Hindlimb muscle (tissue), 1 donor: ENCODE measurements at places on chromosomes 11 and 22. TPM values are rescaled to one million over a fixed set of nuclear protein-coding genes. Genes with fewer than 3 reads are reported as not detected.

GRCh38 chr11:74672956-74673692, 58.1 kb downstream of the CHRDL2 start:
- peak; percentile 54 for DNase-seq

DNA sequence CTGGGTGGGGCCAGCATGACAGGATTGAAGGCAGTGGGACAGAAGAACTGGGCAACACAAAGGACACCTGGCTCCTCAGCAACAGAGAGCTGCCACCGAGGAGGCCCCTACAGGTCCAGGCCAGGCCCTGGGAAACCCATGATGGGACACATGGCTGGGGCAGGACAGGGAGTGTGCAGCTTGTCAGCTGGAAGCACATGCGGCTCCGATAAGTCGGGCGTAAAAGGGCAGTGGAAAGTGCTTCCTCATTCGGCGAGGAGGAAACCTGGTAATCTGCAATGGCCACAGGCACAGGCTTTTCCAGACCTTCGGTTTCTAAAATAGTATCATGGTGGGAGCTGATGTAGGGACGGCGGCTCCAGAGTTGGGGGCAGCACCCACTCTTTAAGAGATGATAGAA, 16.5 kb downstream of the GNAZ start:
- DNase-seq = no peak

DNA sequence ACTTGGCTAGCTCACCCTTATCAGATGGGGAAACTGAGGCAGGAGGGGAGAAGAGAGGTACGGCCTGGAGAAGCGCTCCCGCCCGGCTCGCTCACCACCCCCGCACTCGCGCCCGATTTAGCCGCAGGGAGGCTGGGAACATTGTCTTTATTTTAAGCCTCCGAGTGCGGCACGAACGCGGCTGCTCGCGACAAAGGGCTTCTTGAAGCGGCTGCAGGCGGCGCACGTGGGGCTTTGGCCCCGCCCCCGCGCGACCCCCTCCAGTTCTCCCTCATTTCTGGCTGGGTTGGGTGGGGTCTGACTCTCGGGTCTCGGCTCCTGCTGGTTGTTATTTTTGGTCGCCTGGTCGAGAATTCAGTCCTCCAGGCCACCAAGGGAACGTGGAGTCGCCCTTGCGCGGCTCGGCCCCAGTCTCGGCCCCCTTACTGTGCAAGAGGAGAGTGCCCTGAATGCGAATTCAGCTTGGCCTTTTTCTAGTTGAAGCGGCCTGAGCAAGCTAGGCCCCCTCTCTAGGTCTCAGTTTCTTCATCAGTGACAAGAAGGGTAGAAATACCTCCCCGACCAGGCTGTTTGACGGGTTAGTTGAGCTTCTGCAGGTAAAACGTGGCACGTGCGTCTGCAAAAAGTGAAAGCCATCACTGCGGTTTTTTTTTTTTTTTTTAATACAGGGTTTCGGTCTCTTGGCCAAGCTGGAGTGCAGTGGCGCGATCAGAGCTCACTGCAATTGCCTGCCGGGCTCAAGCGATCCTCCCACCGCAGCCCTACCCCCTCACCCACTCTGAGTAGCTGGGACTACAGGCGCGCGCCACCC, 2.6 kb upstream of the CHRM1 start:
- DNase-seq = no peak

DNA sequence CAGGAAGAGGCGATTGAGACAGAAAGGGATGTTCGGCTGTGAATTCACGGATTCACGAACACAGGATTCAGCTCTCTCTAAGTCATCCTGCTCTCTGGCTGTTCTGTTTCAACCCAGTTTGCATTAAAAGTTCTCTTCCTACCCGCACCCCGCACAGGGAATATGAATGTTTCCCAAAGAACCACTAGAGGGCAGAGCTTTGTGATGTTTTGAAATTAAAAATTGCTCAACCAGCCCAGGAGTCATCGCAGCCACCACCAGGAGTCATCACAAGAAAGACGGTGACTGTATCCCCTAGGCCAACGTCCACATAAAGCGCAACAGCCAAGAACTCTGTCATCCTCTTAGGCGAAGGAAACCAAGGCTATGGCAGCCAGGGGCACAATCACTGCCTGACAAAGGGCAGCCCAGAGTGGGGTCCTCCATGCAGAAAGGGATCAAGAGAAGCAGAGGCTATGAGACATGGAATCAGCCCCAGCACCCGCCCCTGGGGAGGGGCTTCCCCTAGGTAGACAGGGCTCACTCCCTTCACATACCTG, 122.4 kb downstream of the WT1 start:
- no peak for DNase-seq

GRCh38 chr22:28440592-28441390, 238.8 kb downstream of the TTC28 start:
- no peak for DNase-seq

DNA sequence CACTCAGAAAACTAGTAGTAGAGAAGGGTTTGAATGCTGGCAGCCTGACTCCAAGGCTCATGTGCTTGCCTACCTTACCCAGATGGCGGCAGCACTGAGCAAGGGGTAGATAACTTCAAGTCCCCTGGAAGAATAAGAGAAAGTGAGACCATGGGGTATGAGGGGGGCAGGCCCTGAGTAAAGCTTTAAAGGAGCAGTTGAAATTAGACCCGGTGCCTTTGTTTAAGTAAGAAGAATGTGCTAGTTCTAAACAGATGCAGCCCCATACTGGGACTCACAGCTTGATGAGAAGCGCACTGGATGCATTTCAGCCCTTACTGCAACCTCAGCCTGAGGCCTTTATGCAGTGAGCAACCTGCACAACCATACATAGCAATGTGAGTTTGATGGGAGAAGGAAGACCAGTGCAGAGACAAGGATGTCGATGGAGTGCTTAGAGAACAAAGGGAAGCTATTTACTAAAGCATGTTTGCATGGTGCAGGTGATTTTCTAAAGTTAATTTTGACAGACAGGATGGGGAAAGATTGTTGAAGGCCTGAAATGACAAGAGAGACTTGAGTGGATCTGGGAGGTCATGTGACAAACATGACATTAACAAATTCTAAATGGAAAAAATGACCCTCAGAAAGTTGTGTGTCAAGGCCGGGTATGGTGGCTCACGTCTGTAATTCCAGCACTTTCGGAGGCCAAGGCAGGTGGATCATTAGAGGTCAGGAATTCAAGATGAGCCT, 27.1 kb upstream of the TMA7B start:
- DNase-seq = no peak

GRCh38 chr22:20740222-20740951, 33.5 kb upstream of the SERPIND1 start:
- DNase-seq = no peak

GRCh38 chr11:107834995-107835394, 23.6 kb downstream of the SLC35F2 start:
- no peak for DNase-seq

DNA sequence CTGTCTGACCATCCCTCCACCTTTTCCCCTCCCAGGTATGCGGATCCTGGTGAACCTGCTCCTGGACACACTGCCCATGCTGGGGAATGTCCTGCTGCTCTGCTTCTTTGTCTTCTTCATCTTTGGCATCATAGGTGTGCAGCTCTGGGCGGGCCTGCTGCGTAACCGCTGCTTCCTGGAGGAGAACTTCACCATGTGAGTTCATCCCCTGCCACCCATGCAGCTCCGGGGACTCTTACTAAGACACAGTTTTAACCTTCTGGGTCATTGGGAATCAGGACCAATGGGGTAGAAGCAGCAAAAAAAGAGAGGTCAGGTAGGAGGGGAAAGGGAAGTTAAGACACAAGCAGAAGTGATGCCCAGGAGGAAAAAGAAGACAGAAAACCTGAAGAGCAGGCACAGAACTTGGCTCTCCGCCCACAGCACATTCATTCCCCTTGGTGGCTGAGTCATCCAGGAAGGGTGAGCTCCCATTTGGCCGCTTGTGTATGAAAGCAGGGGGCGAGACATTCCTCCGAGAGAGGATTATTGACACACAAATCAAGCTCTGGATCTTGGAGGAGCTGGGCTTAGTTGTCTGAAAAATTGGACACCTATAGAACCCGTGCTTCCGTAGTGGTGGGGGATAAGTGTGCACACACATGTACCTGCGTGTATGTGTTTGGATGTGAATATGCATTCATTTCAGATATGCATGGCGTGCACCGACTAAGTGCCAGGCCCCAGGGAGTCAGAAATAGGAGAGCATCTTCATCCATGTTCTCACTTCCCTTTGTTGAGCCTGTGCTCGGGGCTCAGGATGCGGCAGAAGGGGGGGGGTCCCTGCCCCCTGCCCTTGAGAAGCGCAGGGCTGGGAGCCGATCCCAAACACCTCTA, 64.2 kb downstream of the CACNA1I start:
- no peak for DNase-seq

- no peak for DNase-seq
Observed at GRCh38 chr11:66637557-66638176, 836 bp upstream of the RBM4 start.

DNA sequence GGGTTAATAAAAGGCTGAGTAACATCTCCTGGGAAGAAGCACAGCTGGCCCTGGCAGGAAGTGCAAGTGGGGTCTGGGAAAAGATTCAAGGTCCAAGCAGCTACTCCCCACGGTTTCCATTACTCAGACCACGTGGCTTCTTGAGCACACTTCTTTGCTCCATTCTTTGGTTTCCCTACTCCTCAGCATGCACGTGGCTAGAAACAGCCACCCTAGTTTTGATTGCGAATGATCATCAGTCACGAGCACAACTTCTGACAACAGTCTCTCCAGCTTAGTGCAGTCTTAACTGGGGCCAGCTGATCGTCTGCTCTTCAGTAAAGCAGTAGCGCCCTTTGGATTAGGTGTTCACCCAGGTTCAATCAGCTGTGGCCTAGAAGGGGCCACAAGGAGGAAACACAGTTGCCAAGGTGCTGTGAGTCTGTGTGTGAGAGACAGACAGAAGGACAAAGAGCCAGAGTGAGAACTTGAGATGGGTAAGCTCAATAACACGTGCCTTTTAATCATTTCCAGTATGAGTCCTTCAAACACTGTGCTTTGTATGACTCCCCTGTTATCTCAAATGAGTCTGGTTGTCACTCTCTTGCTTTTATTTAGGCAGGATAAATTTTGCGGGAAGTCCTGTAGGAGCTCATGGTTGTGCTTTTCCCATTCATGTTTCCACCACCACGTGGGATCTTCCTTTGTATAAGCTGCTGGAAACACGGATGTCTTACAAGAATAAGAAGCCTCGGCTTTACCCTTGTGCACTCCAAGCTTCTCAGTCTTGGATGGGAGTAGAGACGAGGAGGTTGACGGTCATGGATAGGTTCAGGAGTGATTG, 901 bp upstream of the PARVA start:
- DNase-seq = peak; percentile 84

DNA sequence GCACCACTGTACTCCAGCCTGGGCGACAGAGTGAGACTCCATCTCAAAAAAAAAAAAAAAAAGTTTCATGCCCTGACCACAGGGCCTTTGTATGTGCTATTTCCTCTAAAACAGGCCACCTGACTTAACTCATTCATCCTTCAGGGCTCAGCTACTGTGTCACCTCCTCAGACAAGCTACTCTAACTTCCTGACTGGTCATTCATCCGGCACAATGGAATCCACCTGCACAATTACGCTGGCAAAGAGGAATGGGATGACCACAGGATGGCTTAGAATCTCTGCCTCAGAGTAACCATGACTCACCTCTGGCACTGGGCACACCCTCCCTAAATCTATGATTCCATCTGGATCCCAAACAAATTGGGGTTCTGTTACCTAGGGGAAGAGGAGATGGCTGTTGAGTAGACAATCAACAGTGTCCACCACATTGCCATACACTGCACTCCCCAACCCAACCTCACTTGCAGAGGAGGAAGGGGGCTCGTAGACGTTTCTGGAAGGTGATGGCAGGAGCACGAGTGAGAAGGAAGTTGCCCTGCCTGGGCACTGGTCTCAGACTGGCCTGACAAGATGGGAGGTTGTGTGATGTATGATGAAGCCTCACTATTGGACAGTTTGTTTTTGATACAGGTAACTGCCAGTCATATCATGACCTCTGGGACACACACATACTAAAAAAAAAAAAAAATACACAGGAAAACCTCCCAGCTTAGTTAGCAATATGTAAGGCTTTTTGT, 22.8 kb upstream of the HMOX1 start:
- DNase-seq = no peak

GRCh38 chr11:127628458-127628785, 627.9 kb upstream of the KIRREL3 start:
- DNase-seq = no peak

GRCh38 chr11:77371646-77372045, 70.2 kb upstream of the GDPD4 start:
- no peak for DNase-seq

DNA sequence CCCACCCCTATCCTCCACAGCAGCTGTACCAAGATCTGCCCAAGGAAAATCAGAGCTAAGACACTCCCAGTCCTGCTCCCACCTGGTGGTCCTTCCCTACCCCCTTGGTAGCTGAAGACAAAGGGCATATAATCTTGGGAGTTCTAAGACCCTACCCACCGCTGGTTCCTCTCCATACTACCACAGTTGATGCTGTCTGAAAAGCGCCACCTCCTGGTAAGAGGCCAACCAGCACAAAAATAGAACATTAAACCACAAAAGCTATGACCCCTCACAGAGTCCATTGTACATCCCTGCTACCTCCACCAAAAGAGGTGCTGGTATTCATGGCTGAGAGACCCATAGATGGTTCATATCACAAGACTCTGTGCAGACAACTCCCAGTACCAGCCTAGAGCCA, 161.5 kb upstream of the ARHGAP42 start:
- DNase-seq = no peak

DNA sequence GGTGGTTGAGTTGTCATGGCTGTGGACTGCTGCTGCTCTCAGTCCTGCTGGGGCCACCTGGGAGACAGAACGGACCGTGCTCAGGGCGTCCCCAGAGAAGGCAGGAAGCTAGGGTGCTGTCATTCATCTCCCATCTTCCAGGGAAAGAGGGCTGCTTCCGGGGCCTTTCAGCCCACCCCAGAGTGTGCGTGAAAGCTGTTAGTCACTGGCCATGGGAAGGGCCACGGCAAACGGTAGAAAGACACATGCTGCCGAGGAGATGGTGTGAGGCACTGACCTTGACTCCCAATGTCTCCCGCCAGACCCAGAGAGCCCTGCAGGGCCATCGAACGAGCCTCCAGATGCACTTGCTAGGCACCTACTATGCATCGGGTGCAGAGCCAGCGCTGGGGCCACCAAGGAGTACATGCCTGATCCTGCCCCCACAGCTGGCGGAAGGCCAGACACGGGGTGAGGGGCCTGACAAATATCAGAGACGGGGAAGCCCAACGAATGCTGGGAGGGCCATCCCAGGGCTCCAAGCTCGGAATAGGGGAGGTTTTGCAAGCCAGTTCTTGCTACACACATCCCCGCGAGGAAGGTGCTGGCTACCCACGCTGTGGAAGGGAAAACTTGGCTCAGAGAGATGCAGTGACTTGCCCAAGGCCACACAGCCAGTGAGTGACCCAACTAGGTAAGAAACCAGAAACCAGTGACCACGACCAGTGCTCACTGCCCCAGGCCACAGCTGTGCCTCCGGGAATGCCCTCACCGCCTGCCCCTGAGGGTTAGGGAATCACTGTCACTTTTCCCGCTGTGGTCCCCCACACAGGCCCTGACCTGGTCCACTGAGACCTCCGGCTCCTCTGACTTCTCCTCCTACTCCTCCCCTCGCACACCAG, 10.1 kb downstream of the RAC2 start:
- DNase-seq = no peak

RAB3IL1 gene
- polyA plus RNA-seq = 31.7 TPM

OVOL1 gene
- polyA plus RNA-seq = not detected

TMEM184B gene
- 92.5 TPM for polyA plus RNA-seq

SLC1A2 gene
- 0.43 TPM for polyA plus RNA-seq

DYNC2H1 gene
- 9.9 TPM for polyA plus RNA-seq
